ENCODE measurements at places on chromosomes 7 and 10.

DNA sequence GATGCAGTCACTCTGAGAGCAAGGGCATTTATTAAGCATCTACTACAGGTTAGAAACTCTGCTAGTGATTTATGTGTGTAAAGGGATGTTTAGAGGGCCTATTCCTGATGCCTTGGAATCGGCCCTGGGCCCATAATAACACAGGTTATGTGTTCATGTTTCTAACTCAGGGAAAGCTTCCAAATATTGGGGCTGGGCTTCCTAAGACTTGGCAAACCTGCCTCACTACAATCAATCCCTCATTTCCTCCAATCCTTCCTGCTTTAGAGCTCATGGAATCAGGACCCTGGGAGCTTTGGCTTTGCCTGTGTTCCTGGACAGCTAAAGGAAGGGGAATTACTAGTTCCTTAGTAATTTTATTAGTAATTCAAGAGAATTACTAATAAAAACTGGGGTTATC is 148.8 kb downstream of the HIBADH start:
- DNase-seq = no peak

- no peak for DNase-seq
Observed at GRCh38 chr7:100378114-100378755, 4.9 kb downstream of the PILRA start.

DNA sequence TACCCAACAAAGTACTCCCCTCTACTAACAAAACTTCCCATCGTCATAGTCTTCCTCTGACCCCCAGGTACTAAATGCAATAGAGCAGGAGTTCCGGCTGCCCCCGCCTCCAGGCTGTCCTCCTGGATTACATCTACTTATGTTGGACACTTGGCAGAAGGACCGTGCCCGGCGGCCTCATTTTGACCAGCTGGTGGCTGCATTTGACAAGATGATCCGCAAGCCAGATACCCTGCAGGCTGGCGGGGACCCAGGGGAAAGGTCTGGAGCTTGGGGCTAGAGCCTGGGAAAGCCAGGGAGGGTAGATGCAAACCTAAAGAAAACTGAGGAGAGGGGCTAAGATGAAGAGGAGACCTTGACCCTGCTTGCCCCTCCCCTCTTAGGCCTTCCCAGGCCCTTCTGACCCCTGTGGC is 15.3 kb downstream of the EPHB6 start:
- DNase-seq = no peak

GRCh38 chr7:81190997-81191768 is 272.3 kb upstream of the SEMA3C start:
- no peak for DNase-seq

DNA sequence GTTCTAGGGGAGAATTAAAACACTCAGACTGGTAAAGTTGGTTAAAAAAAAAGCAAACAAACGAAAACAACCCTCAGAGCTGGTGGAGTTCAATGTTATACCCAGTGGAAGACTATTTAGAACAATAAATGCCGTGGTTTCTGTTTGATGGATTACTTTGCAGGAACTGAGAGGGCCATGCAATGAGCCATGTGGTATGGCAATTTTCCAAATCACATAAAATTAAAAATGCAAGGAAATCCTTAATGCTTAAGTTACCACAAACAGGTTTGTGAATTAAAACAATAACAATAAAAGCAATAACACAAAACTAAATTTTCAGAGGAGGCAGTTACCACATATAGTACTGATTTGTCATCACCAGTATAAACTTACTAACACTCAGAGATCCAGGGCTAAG is 96.9 kb downstream of the RTKN2 start:
- no peak for DNase-seq

DNA sequence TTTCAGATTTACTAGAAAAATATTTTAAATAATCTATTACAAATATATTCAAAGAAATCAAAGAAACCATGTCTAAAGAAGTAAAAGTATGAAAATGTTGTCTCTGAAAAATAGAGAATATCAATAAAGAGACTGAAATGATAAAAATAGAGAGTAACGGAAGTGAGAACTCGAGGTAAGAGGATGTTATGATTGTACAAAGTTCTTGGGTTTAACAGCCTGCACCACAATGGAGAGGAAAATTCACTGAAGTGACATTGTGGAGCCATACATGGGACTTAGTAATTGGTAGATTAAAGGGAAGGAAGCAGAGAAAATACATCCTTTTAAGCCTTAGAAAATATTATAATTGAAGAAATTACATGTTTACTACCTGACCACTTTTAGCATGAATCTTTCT is 77.9 kb downstream of the THSD7A start:
- DNase-seq = no peak

GRCh38 chr7:125644109-125644508 is 714.5 kb upstream of the POT1 start:
- DNase-seq = no peak

GRCh38 chr10:36003688-36004087 is 361.6 kb upstream of the FZD8 start:
- no peak for DNase-seq

DNA sequence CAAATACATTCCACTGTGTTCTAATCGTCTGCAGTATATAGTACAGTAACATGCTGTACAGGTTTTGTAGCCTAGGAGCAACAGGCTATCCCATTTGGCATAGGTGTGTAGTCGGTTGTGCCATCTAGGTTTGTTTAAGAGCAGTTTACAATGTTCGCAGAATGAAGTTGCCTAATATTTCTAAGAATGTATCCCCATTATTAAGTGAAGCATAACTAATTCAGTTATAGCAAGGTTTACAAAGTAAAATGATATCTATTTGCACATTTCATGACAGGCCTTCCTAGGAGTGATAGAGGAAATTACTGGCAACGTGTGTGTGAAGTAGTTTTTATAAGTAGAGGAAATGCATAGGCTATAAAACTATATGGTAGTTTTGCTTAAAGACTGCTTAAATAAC is 4.0 kb downstream of the CREM start:
- no peak for DNase-seq

GRCh38 chr10:114943000-114943399 is 5.0 kb downstream of the TRUB1 start:
- no peak for DNase-seq

- DNase-seq = peak; percentile 62
Observed at GRCh38 chr10:49309691-49310411, 10.9 kb downstream of the C10orf71 start.

DNA sequence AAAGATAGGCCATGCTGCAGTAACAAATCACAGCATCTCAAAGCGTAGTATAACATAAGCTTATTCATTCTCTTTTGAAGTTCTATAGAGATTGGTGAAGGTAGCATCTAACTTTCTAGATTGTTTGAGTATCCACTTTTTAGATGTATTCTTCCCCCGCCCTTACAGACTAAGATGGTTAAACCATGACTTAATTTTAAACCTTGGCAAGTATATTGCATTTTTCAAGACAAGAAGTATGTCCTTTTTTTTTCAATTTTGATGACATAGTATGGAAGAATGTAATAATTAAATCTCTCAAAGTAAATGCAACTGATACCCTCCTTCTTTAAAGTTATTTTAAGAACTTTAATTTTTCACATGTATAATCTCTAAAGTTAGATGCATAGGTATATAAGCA is 190.0 kb downstream of the KCND2 start:
- DNase-seq = no peak
